ENCODE measurements at places on chromosomes 1 and 21. TPM values are rescaled to one million over a fixed set of nuclear protein-coding genes. Genes with fewer than 3 reads are reported as not detected.

GRCh38 chr1:193270996-193271395, 84.6 kb upstream of the B3GALT2 start:
- no peaks in the 10 kb centered on the region for H3K36me3 ChIP-seq
- no peak overlapping the region for H3K4me3 ChIP-seq
- no peak for DNase-seq

- peak; percentile 97 for DNase-seq
- H3K27me3 ChIP-seq, result no peaks in the 10 kb centered on the region
- H3K27ac ChIP-seq, result no peak overlapping the region
- peaks cover 9% of the 10 kb centered on the region for H3K36me3 ChIP-seq
- H3K4me1 ChIP-seq, result peaks cover 12% of the 10 kb centered on the region
Observed at GRCh38 chr1:26321315-26322041, 3.7 kb downstream of the CD52 start.

DNA sequence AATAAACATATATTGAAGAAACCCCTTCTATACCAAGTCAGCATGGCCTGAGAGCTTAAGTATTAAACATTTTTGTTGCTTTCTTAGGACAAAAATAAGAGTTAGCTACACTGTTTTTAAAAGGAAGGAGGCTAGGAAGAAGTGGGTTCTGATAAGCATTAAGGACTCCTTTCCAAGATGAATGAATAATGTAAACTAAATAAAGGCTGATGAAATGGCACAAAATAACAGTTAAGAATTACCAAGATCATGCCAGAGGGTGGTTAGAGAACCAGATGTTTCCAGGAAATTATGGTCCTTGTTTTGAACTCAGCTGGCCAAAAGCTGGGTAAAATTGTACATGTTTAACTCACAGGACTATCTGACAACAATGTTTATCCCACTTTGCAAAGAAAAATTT, 114.1 kb upstream of the ETS2 start:
- no peaks in the 10 kb centered on the region for H3K27me3 ChIP-seq
- H3K27ac ChIP-seq, result no peak overlapping the region
- no peaks in the 10 kb centered on the region for H3K4me1 ChIP-seq
- H3K4me3 ChIP-seq, result no peak overlapping the region

GRCh38 chr1:234940841-234941240, 187.8 kb downstream of the TOMM20 start:
- no peaks in the 10 kb centered on the region for H3K36me3 ChIP-seq
- no peak overlapping the region for H3K27ac ChIP-seq
- no peak for DNase-seq
- H3K27me3 ChIP-seq, result no peaks in the 10 kb centered on the region

DNA sequence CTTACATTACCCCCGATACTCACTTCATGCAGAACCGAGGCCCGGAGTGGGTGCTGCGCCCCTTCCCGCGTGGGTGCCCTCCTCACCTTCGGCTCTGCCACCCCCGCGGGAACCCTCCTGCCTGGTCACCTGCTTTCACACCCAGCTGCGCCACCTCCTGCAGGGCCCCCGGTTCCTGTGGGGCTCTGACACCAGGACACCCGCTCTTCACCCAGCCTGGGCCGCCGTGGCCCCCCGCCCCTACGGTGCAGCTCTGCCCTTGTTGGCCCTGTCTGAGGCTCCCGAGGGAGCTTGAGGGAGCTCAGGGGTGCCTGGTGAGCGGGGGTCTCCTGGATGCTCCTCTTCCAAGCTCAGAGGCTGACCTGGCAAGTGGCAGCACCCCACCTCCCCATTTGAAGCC, 19.0 kb downstream of the RRP1 start:
- H3K27ac ChIP-seq, result no peak overlapping the region
- H3K4me3 ChIP-seq, result no peak overlapping the region
- H3K4me1 ChIP-seq, result peaks cover 45% of the 10 kb centered on the region
- DNase-seq, result no peak
- H3K36me3 ChIP-seq, result peaks cover 19% of the 10 kb centered on the region
- H3K27me3 ChIP-seq, result no peaks in the 10 kb centered on the region

DNA sequence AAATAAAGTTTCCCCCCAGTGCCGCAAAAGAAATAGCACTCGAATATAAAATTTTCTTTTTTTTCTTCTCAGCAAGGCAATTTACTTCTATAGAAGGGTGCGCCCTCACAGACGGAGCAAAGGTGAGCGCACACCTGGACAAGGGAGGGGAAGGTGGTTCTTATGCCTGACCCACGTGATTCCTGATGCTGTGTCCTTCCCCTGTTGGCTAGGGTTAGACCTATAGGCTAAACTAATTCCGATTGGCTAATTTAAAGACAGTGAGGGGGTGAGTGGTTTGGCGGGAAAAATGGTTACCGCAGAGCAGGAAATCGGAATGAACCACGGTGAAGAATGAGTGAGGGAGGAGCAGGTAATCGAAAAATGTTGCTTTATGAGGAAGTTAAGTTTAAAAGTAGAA, 607 bp upstream of the FAAH start:
- no peak overlapping the region for H3K27ac ChIP-seq
- H3K4me1 ChIP-seq, result peaks cover 33% of the 10 kb centered on the region
- no peaks in the 10 kb centered on the region for H3K36me3 ChIP-seq
- H3K27me3 ChIP-seq, result no peaks in the 10 kb centered on the region
- H3K4me3 ChIP-seq, result peak overlapping the region; percentile 61

LIN9 gene
- total RNA-seq, result 5.9 TPM

DNA sequence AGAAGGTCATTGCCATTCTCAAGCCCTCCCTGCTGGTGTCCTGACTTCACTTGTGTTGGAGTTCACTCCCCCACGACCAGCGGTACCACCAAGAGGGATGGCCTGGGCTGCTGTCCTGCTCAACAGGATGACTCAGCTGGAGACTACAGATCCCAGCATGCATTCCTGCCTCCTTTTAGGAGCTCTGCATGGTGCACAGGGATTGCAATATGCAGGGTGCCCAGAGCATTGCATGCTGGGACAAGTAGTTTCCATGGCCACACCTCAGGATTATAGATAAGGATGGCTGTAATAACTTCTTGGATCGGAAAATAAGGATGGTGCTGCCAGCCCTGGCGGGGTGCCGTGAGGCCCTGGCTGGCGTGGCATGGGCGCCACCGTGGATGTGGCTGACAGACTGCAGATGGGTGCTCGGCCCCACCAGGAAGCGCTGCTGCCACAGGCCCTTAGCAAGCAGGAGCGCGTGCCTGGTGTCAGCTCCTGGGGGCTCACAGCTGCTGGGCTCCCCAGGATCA, 150.0 kb downstream of the CASZ1 start:
- DNase-seq, result no peak
- peak overlapping the region; percentile 31 for H3K27ac ChIP-seq
- peaks cover 36% of the 10 kb centered on the region for H3K36me3 ChIP-seq
- no peak overlapping the region for H3K4me3 ChIP-seq
- no peaks in the 10 kb centered on the region for H3K27me3 ChIP-seq
- peaks cover 51% of the 10 kb centered on the region for H3K4me1 ChIP-seq

DNA sequence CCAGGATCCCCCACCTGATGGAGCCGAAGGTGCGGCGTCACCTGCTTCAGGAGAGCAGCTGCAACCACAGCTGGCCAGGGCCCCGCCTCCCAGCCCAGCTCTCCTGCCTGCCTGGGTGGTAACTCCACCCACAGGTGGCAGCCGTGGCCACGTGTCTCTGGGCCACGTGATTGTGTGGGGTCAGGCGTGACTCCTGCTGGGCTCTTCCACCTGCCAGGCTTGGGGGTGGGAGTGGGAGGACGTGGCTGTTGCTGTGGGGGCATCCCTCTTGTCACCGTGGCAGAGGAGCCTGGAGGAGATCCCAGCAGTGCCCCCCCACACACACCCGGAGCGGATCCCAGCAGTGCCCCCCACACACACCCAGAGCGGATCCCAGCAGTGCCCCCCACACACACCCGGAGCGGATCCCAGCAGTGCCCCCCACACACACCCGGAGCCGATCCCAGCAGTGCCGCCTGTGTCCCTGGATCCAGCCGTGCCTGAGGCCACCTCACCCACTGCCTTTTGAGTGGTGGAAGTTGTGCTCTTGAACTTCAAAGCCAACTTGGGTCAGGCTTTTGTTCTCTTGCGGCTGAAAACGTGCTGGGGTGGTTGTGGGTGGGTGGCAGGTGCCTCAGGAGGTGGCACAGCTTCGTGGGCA, 32.2 kb downstream of the POFUT2 start:
- no peak for DNase-seq
- peak overlapping the region; percentile 16 for H3K4me3 ChIP-seq
- no peaks in the 10 kb centered on the region for H3K36me3 ChIP-seq
- H3K27me3 ChIP-seq, result peaks cover 63% of the 10 kb centered on the region

- H3K36me3 ChIP-seq, result no peaks in the 10 kb centered on the region
- H3K4me3 ChIP-seq, result no peak overlapping the region
- no peak overlapping the region for H3K27ac ChIP-seq
- no peak for DNase-seq
- H3K4me1 ChIP-seq, result peaks cover under 1% of the 10 kb centered on the region
- H3K27me3 ChIP-seq, result peaks cover 3% of the 10 kb centered on the region
Observed at GRCh38 chr1:181778640-181779260, 282.8 kb downstream of the ZNF648 start.

DNA sequence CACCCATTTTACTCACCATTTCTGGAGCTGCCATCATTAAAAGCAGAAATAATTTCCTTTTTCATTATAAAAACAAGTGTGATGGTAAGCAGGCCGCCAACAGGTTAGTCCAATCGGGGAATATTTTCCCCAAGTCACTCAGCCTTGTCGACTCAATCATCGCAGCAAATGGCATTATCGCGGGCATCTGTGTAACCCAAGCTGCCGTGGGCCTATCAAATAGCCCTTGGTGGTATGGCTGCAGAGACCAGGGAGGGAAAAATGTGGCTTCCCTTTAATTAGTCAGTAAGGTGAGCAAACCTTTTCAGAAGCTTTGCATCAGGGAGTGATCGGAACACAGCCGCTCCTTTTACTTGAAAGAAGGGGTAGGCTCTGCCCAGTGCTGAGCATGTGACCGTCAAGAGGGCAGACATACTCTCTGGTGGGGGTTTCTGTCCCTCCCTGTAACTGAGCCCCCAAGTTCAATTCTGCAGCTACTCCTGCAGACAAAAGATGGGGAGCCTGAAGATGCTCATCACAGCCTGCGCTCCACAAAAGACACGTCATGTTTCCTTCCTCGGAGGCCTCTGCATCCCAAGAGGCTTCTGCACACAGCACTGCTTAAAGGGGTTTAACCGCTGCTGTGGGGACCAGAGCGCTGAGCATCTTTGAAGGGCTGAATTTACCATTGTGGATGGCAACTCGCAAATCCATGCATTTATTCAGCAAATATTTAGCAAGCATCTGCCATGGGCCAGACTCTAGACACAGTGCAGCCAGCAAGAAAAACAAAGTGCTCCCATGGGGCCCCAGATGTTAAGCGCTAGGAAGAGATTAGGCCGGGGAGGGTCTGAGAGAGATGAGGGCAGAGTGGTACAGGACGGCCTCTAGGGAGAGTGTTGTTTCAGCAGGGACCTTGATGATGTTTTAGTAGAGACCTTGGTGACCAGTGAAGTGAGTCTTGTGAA, 1.2 kb upstream of the TMPRSS3 start:
- no peak overlapping the region for H3K27ac ChIP-seq
- no peaks in the 10 kb centered on the region for H3K4me1 ChIP-seq
- H3K36me3 ChIP-seq, result no peaks in the 10 kb centered on the region
- no peak overlapping the region for H3K4me3 ChIP-seq
- peak; percentile 19 for DNase-seq
- no peaks in the 10 kb centered on the region for H3K27me3 ChIP-seq

TPM3 gene
- total RNA-seq, result 156 TPM

MCOLN2 gene
- 0.72 TPM for total RNA-seq

Data from suprapubic skin (tissue), 4 donors.